D721Med (cell line): ENCODE measurements at places on chromosomes 6 and 20.

- DNase-seq: no peak
Observed at GRCh38 chr6:75267461-75267860, 17.1 kb downstream of the TMEM30A start.

DNA sequence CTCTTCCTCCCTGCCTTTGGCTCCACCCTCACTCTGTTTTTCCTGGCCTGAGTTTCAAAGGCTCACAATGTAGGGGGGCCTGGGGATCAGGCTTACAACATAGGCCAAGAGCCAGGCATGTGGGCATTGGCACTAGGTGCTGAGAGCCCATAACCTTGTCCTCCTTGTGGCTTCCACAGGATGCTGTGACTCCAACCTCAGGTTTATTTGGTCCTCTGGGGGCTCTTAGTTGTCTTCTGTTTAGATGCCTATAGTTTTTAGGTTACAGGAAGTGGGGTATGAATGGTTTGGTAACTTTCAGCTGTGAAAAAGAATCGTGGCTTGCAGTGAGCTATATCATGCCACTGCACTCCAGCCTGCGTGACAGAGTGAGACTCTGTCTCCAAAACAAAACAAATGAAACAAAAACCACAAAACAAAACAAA is 25.6 kb downstream of the MMP24 start:
- no peak for DNase-seq

DNA sequence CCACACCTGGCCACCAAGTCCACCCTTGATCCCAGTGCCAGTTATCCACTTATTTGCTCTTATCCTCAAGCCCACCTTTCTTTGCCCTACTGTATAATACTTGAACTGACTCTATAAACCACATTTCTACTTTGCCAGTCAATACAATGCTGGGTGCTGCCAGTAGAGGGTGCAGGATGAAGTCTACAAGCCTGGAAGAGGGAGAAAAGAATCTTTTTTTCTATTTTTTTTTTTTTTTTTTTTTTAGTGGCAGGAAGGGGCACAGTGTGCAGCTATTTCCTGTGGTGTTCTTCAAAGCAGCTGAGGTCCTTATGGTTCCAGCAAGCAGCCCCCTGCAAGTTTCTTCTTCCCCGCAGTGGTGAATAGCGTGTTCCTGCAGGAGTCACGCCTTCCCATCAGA is 22.2 kb upstream of the GABRR1 start:
- no peak for DNase-seq

DNA sequence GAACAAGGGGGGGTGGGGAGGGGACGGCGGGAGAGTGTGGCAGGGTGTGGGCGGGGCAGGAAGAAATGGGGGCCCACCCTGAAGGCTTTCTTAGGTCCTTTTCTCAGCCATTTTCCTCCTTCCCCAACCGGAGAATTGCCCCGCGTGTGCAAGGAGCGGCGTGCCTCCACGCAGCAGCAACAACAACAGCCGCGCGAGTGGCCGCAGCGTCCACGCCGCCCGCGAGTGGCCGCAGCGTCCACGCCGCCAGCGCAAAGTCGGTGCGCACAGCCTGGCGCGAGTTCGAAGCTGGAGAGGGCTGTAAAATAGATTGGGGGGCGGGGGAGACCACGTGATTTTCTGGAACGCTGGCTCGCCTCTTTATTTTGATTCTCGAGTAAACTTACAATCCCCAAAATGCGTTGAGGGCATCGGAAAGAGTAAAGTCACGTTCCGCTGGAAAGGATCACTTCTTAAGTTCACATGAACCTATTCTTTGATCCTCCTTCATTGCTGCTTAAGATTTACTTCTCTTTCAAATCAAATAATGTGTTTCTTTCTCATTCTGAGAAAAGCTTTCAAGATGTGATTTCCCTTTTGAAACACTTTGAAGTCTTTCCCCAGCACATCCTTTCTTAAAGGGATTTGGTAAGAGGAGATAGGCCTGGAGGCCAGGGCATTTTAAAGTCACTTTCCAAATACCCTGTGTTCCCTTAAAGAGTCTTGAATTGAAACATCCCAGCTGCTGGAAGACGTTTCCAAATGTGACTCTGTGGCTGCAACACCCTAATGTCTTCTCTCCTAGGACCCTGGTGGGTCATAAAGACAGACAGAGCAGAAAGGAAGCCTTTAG is 66.7 kb upstream of the ZNF217 start:
- DNase-seq: no peak

- DNase-seq: no peak
Observed at GRCh38 chr6:144873623-144874378, 588.7 kb downstream of the UTRN start.
